Inflammatory macrophage treated with lipopolysaccharide for 1 hour (primary cell): ENCODE measurements at places on chromosomes 13 and 19.

- DNase-seq = no peak
These were observed 37.3 kb downstream of the NFIC start for GRCh38 chr19:3403489-3404323.

DNA sequence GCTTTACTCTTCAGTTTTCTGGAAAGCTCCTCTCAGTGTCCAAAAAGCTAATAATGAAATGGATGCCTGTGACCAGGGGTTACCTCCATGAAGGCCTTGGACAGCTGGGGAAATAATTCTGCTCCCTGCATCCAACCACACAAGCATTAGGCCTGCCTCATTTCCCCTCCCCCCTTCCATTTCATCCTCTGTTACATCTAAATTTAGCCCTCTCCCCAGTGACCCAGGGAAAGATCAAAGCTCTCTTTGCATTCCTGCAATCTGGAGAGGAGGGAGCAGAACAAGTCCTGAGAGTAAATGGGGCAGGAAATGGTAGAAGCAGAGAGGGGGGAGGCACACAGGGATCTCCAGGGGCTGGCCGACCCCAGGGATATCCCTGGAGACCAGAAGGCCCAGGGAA, 452.7 kb downstream of the TSHZ3 start:
- no peak for DNase-seq

DNA sequence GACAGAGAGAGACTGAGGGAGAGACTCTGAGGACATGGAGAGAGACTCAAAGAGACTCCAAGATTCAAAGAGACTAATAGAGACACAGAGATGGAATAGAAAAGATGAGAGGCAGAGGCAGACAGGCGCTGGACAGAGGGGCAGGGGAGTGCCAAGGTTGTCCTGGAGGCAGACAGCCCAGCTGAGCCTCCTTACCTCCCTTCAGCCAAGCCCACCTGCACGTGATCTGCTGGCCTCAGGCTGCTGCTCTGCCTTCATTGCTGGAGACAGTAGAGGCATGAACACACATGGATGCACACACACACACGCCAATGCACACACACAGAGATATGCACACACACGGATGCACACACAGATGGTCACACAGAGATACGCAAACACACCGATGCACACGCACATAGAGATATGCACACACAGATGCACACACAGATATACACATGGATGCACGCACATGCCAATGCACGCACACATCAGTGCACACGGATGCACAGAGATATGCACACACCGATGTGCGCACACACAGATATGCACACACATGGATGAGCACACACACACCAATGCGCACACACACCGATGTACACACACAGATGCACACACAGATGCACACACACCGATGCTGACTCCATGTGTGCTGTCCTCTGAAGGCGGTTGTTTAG, 3.3 kb upstream of the F10 start:
- DNase-seq = no peak

GRCh38 chr19:17830567-17831418, 9.5 kb upstream of the INSL3 start:
- DNase-seq = no peak

- DNase-seq = no peak
These were observed 25.6 kb upstream of the GAS6 start for GRCh38 chr13:113889467-113889866.

DNA sequence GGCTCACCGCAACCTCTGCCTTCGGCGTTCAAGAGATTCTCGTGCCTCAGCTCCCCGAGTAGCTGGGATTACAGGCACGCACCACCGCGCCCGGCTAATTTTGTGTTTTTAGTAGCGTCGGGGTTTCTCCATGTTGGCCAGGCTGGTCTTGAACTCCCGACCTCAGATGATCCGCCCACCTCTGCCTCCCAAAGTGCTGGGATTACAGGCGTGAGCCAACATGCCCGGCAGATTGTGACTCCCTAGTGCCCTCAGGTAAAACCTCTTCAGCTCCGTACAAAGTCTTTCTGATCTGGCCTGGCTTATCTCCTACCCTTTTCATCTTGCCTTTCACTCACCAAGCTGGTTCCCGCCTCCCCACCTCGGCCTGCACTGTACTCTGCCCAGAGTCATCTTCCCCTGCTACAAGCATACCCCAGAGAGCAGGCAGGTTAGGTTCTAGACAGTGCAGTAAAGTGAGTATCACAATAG, 15.0 kb downstream of the BICRA start:
- no peak for DNase-seq

DNA sequence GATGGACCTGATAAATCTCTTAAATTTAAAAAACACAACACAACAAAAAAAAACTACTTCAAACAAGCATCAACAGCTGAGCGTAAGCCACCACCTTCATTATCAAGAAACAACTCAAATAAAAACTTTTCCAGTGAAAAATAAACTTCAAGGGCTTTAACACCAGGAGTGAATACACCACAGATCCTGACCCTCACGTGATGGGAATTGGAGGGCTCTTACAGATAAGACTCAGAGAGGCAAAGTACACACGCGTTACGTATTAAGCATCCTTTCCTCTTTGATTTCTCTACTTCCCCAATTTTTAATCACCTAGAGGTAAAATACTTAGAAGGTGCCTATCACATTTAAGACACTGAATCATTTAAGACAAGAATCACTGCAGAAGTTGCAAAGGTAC, 573 bp upstream of the STARD13 start:
- no peak for DNase-seq

DNA sequence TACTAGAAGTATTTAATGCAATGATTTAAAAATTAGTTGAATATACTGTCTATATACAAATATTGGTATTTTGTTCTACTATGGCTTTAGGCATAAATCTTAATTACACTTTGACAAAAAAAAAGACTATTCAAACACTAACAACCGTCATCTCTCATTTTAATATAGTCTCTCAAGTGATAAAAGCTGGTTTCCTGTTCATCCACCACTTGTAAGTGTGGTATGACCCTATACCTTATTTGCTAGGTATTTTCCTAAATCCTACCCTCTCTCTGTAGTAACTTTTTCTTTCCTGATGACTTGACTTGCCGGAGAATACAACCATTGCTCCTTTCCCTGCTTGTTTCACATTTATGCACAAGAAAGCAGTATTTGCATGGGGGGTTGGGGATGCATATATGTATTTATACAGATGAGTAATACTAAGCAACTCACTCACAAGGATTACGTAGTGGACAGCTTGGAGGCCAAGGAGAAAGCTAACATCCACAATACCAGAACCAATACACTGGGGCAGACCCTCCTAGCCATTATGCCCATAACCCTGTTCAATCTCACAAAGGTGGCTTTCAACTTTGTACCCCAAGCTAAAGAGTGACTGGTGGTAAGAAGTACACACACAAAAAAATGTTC, 12.7 kb upstream of the EFNB2 start:
- DNase-seq = no peak

DNA sequence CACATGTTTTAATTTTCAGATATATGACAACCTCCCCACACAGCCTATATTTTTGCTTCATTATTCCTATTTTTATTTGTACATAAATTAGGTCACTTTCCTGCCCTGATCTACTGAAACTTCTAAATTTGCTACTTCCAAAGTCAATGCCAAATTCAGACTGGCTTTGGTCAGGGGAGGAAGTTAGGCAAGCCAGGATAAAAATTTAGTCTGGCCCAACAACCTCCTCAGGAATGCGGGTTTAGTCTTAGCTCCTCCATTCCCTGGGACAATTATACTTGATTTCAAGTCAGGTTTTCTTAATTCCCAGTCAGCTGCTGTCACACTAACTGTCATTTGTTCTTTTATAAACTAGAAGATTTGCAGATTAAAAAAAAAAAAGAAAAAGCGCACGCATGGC, 84.3 kb downstream of the TM9SF2 start:
- no peak for DNase-seq

- DNase-seq = peak; percentile 71
These were observed 47.4 kb downstream of the FLT3 start for GRCh38 chr13:28052945-28053344.

DNA sequence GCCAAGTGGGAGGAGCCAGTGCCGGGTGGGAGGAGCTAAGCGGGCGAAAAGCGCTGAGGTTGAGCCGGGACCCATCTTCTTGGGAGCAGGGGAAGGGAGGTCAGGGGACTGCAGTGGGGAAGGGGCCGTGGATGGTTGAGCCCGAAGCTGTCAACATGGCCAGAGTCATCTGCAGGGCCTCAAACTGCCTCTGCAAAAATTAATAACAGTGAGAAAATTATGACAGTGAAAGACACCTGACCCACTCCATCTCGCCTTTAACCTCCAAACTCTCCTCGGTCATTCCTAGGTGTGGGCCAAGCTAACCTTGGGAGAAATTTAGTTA, 30.1 kb downstream of the ZNF557 start:
- DNase-seq = no peak

DNA sequence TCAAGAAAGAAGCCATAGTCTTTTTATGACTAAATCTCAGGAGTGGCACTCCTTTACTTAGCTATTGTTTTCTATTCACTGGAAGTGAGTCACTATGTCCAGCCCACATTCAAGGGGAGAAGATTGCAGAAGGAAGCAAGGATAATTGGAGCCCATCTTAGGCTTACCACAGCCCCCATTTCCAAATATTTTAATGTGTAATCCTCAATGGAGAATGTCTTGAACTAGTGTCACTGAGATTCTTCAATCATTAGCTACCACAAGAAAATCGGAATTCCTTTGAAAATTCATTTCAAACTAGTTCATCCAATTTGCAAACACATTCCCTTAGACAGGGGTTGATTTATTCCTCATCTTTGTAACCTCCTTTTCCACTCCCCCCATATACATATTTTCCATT, 84.7 kb downstream of the DLEU7 start:
- no peak for DNase-seq

DNA sequence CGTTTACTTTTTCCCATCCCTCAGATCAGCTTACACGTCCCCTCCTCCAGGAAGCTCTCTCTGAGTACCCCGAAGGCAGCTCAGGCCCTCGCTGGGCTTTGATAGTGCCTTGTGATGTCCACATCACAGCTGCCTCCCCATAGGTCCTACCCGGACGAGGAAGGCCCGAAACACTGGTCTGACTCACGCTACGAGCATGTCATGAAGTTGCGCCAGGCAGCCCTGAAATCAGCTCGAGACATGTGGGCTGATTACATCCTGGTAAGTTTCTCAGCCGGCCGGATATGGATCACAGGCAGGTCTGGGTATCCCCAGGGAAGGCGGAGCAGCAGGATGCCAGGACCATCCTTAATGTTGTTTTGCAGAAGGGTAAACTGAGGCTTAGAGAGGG, 4.8 kb downstream of the COLGALT1 start:
- peak; percentile 98 for DNase-seq

- DNase-seq = no peak
These were observed 17.2 kb downstream of the PGLS start for GRCh38 chr19:17528610-17529009.

GRCh38 chr13:88656751-88657150, 985.6 kb downstream of the SLITRK5 start:
- no peak for DNase-seq

DNA sequence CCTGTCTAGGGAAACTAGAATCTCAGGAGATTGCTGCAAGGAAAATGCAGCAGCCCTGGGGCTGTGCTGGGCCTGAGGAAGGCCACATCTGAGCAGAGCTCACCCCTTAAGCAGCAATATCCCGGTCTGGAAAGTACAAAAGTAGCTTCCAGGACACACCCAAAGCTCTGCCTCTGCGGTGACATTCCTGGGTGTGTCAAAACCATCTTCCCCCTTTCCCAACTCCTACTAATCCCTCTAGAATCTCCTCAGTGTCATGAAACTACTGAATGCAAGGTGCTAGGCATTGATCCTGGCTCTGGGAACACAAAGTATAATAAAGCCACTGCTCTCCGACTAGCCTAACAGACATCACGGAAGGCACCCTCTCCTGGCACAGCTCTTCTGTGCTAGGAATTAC, 5.0 kb downstream of the PBX4 start:
- no peak for DNase-seq

GRCh38 chr19:51091895-51092873, 9.5 kb upstream of the KLK14 start:
- no peak for DNase-seq

GRCh38 chr19:51093101-51093500, 10.4 kb upstream of the KLK14 start:
- DNase-seq = no peak

- DNase-seq = no peak
These were observed 38.7 kb downstream of the BRCA2 start for GRCh38 chr13:32354040-32354439.

DNA sequence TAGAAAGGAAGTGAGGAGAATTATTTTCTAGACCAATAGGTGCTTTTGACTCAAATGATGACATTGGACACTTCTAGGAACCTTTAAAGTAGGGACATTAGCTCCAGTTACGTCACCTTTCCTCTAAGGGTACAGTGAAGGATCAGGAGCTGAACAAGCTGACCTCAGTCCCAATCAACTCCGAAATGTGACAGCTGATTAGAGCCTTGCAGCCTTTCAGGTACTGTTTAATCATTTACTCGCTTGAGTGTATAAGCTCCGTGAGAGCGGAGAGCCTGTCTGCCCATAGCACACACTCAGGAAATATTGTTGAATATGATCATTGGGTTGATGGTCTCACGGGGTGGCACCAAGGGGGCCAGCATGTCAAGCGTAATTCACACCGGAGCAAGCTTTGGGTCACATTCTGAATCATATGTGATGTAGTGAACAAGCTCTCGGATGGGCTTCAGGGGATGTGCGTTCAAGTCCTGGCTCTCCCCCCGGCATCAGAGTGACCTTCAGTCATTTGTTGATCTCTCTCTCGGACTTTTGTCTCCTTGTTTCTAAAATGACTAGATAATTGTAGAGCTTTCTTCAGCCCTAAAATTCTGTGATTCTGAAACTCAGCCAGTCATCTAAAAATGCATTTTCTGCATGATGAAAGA, 141.9 kb downstream of the ZIC5 start:
- no peak for DNase-seq

- no peak for DNase-seq
These were observed 2.3 kb downstream of the TBXA2R start for GRCh38 chr19:3604227-3604986.

DNA sequence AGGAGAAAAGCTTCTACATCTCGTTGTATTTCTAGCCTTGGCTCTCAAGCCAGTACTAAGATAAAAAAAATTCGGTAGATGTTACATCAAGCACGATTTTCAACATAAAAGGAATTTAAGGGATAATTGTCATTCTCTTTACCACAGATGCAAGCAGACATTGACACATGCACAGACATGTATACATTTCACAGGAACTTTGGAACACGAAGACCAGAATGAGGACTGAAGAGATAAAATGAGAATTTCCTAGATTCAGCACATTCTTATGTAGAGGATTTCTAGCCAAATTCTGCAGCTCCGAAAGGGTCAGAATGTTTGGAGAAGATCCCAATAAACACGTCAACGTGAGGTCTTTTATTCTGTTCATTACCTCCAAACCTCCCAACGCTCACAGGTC, 284.5 kb upstream of the ARGLU1 start:
- DNase-seq = no peak

GRCh38 chr13:99393791-99394735, 86.9 kb upstream of the GPR183 start:
- no peak for DNase-seq

GRCh38 chr19:39126312-39127187, 964 bp downstream of the PAK4 start:
- DNase-seq = no peak

GRCh38 chr19:30570194-30570593, 198.0 kb downstream of the ZNF536 start:
- DNase-seq = no peak
